ENCODE measurements at places on chromosomes 16 and 17.

DNA sequence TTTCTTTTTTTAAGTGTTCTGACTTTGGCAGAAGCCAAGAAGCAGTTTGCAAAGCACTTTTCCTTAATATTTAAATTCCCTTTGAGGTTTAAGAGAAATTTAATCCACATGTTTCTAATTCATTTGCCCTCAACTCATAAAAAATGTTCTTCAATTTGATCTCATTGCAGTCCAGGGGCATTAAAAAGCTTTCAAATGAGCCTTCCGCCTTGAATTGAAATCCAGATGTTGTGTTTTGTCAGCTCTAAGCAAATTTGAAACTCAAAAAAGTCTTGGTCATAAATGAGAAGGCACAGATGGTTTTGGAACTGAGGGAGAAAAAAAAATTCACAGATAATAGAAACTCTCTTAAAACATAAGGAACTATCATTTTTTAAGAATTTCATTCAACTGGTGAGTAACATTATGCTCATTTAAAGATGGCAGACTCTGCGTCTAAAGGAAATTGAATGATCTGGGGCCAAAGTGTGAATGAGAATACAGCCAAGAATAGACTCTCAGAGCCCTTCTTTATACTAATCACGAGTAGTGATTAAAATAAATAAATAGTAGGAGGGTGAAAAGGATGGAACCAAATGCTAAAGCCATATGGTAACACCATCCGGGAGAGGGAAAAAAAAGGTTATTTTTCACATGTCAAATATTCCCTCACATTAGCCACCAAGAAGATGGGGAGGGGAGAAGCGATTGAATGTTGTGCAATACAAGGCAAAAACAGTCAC lies 1304.7 kb downstream of the CDH8 start:
- no peak for DNase-seq

DNA sequence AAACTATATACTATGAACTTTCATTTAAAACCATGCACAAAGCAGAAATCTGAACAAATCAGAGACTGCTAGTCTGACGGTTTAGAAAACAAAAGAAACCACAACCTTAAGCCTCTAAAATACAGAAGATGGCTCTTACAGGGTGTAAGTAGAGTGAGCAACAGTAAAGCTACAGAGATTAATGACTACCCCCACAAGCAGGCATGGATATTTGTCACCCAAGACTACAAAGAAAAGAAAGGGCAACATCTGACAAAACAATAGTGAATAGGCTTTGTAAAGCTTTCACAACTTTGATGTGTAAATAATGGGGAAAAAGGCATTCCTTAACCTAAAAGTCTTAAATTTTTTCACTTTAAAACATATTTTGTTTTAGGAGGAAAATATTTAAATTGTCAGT lies 75.0 kb downstream of the SPAG9 start:
- no peak for DNase-seq

DNA sequence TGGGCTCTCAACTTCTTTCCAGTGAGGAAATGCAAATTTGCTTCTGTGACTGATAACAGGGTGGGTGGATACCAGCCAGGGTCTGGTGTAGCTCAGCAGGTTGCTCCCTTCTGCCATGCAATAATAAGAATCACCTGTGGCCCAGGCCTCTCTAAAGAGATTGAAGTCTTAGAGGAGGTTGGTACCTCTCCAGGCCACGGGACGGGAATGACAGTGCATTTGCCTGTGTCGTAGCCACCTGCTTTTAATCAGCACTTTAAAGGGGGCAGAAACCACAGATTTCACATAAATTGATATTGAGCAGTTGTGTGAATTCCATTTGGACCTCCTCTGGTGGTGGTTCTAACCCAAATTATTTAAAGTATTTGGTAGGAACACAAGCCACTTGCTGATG lies 246.9 kb downstream of the PRKCA start:
- no peak for DNase-seq

DNA sequence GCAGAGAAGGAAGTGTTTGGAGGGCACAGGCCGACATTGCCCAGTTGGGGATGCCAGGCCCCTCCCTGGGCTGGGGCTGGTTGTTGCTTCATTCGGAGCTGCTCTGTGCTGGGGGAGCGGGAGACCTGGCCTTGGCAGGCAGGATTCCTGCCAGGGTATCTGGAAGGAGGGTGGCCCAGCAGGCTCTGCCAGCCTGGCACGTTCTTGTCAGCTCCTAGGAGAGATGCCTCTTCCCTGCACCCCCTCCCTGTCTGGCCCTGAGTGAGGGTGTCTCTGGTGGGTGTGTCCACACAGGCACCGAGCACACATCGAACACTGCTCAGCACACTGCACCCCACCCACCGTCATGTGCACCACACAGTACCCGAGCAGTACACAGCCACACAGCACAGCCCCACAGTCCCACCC lies 35.2 kb downstream of the ARHGAP23 start:
- no peak for DNase-seq

- DNase-seq: no peak
Observed at GRCh38 chr16:13919330-13919682, 648 bp upstream of the ERCC4 start.

GRCh38 chr17:3885271-3885670 lies 7.6 kb downstream of the CAMKK1 start:
- no peak for DNase-seq

DNA sequence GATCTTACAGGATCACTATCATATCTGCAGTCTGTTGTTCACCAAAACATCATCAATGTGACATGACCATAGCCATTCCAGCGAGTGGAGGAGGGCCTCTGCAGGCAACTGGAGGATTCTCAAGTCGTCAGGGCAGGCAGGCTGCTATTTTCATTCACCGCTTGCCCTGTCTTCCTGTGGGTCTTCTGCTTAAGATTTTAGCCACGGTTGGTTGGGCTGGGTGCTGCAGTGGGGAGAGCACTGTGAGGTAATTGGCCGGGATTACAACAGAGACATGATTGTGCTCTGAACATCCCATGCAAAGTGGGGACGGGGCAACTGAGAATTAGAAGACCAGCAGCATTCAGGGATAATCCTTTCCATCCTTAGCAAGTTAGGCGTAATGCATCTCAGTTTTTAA lies 245.9 kb downstream of the CPPED1 start:
- DNase-seq: no peak

DNA sequence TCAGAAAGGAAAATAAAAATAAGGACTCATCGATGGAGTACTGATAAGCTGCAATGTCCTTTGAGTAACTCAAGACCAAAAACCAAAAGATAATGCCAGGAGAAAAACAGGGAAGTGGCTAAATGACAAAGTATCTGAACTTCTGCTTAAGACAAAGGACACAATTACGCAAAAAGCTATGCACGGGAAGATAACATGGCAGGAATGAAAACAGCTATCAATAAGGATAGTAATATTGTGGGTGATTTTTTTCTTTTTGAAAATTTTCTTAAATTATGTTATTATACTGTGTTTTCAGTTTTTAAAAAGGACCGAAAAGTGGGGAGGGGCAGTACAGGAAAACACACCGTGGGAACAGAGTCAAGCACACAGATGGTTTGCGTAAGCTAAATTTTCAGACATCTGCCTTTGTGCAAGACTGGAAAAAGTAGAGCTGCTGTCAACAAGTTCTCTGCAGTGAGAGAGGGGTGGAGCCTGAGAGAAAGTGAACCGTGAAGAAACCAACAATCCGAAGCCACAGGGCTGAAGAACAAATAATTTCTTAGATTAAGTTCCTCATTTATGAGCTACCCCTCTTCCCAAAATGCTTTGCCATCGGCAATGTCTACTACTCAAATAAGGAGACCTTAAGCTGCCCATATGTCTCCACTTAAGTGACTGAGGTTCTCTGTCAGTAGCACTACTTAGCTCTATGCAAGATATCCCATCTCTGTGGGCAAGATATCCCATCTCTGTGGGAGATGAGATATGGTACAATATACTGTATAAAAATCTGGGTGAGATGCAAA lies 99.9 kb upstream of the CORO6 start:
- DNase-seq: no peak

DNA sequence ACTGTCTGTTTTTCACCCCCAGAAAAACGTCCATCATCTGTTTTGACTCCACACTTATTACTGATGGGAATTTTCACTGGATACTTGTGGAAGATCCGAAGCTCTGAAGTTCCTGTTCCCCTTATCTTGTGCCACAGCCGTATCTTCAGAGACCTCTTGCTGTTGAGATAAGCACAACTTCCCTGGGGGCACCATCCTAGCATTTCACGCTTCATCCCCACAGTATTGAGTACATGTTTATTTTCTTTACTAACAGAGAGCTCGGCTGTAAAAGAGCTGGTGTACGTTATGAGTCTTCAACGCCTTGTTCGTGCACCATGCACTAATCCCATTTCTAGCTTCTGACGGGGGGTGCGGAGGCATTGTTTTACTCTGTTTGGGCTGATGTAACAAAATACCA lies 813.6 kb upstream of the EEF2KMT start:
- DNase-seq: no peak

DNA sequence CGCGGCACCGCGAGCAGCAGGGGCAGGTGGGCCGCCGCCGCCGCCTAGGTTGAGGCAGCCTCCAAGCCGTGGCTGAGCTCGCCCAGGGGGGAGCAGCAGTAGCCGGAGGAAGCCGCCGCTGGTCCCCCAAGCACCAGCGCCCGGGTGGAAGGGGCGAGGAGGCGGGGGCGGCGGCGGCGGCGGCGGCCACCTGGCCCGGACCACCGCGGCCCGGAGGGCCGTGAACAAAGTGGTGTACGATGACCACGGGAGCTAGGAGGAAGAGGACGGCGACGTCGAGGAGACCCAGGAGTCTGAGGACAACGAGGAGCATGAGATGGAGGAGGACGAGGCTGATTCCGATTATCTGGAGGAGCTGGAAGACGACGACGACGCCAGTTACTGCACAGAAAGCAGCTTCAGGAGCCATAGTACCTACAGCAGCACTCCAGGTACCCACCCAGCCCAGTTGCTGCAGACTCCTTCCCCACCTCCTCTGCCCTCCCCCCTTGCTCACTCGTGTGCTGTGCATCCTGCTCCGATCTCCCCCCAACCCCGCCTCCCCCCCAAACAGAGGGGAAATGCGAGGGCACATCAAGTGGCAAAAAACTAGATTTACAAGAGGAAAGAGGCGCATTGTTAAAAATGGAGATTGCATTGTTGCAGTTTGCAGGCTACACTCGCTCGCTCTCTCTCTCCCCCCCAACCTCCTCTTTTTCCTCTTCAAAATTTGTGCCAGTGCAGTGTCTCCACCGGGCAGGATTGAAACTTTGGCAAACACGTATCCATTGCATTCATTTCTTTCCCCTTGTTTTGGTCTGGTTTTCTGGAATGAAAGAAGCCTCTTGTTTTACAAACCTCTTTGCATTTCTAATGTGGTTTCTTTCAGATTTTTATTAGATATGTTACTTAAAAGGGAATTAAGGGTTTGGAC lies 41.8 kb upstream of the AMZ2 start:
- DNase-seq: no peak

- DNase-seq: no peak
Observed at GRCh38 chr16:140175-140857, 1.8 kb upstream of the NPRL3 start.

GRCh38 chr16:18804540-18804939 lies 3.2 kb upstream of the ARL6IP1 start:
- no peak for DNase-seq

DNA sequence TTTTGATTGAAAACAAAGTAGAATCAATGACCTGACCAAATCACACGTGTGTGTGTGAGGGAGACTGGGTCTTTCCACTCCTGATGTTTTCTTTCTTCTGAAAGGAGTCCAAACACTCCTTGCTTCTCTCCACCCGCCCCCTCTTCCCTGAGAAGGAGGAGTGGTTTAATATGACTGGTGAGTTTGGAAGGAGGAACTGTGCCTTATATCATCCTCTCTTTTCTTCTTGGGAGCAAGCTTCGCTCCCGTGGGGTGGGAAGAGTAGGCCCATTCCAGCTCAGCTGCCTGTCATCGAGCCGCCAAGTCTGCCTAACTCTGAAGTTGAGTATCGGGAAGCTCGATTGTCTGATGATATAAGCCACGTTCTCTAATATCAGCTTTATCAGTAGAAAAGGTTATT lies 96.5 kb downstream of the YPEL2 start:
- DNase-seq: no peak

GRCh38 chr17:61669522-61669921 lies 78.5 kb upstream of the NACA2 start:
- DNase-seq: no peak

DNA sequence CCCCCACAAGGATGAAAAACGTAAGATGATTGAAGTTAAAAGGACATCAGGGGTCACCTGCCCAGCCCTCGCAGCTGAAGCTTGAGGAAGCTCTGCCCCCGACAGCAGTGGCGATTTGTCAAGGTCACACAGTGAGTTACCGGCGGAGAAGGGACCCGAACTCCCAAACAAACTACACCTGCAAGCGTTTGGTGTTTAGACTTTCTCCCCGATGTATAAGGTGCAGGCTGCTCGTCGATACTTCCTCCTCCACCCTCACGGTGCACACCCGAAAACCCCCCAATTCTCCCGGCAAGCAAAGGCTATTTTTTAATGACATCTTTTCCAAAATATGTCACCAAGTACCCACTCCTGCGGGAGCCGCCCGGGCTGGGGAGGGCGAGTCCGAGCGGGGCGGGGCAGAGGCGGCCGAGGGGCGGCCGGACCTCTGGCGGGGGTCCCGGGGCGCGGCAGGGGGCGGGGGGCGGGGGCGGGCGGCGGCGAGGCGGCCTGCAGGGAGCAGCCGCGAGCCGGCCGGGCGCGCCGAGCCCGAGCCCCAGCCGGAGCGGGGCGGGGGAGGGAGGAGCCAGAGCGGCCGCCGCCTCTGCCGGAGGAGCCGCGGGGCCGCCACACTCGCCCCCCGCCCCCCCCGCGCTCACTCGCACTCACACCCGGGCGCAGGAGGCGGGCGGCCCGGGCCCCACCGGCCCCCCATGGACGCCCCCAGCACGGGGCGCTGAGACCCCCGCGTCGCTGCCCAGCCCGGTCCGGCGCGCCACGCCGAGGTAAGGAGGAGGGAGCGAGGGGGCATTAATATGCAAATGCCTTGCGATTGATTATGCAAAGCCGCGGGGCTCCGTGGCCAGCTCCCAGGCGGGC lies at the start of gene THRA:
THRA (plus strand) TSS at position 637 of the 858 bp plus-strand sequence. CDS start 11,524 bp downstream, outside the sequence.
- DNase-seq: peak; percentile 32

DNA sequence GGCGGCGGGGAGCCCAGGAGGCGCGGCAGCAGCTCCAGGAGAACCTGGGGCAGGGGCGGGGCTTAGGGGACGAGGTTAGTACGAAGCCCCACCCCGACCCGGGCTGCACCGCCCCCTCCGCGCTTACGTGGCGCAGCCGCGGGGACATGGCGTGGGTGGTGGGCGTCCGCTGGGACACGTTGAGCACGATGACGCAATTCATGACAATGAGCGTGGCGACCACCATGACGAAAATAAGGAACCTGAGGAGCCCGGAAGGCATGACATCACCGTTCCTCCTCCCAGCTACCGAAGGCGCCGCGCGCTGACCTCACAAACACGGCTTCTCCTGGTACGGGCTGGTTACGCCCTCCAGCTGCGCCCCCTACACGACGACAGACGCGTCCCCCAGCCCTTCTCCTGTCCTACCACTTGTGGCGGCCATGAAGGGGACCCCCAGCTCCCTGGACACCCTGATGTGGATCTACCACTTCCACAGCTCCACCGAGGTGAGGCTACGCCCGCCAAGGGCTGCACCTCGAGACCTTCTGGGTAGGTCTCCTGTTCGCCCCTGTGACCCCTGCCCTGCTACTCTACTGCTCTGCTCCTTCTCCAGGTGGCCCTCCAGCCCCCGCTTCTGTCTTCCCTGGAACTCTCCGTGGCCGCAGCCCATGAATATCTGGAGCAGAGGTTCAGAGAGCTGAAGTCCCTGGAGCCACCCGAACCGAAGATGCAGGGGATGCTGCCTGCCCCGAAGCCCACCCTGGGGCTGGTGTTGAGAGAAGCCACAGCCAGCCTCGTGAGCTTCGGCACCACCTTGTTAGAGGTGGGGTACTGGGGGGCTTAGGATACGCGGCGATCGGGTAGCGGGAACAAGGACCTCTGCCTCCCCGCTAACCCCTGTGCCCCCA lies at the start of gene C17orf107:
C17orf107 (plus strand) TSS at position 196 of the 890 bp plus-strand sequence; CDS start at position 423, 227 bp downstream.
- no peak for DNase-seq

GRCh38 chr16:27226976-27227705 lies 23.8 kb downstream of the KDM8 start:
- no peak for DNase-seq
